Kidney tubule cell (primary cell): ENCODE measurements at places on chromosomes 12 and 14.

DNA sequence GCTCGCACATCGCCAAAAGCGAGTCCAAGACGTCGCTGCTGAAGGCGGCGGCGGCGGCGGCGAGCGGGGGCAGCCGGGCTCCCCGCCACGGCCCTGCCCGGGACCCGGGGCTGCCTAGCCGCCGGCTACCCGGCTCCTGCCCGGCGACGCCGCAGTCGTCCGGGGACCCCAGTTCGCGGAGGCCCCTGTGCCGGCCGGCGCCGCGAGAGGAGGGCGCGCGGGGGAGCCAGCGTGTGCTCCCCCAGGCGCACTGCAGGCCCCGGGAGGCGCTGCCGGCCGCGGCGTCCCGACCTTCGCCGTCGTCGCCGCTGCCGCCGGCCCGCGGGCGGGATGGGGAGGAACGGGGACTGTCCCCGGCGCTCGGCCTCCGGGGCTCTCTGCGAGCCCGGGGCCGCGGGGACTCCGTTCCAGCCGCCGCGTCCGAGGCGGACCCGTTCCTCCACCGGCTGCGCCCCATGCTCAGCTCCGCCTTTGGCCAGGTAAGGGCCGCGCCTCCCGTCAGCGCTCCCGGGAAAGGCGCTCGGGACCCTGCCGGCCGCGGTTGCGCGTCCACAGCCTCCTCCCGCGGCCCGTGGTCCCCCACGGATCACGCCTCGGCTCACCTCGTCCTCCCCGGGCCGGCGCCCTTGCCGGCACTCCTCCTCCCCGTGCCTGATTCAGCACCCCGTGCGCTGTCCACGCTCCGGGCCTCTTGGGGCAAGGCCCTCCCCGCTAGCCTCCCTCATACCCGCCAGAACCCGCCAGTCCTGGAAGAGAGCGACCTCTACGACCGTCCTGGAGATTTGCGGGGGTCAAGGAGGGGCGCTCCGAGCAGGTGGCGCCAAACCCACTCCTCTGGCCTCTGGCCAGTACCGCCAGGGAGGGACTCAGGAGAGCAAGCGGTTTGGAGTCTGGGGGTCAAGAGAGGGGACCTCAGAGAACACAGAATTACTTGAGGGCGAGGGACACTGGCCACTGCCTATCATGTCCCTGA, 721 bp downstream of the CABP1 start:
- peak; percentile 63 for DNase-seq

DNA sequence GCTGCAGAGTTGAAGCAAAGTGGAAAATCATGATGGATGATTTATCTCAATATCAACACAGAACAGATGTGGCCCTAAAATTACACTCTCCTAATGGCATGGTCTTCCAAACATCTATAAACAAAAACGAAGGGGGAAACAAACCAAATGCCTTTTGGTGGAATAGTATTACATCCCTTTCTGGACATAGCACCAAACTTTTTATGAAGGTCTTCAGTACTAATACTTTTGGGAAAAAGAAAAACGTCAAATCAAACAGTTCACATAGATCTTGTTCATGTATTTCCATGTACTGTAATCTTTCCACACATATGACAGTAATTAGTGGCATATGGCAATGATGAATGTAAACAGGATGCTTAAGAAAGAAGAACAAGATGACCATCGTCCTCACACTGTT, 22.9 kb upstream of the ANAPC7 start:
- no peak for DNase-seq

GRCh38 chr12:82040987-82041743, 282.0 kb upstream of the PPFIA2 start:
- no peak for DNase-seq

DNA sequence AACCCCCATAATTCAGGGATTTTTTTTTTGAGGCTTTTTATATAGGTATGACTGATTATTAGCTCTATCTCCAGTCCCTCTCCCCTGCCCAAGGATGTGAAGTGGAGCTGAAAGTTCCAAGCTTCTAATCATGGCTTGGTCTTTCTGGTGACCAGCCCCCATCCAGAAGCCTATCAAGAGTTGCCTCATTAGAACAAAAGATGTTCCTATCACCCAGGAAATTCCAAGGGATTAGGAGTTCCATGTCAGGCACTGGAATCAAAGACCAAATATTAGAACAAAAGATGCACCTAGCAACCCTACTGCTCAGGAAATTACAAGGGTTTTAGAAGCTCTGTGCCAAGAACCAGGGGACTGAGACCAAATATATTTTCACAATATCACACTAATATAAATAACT, 29.9 kb downstream of the LRP6 start:
- DNase-seq: no peak

DNA sequence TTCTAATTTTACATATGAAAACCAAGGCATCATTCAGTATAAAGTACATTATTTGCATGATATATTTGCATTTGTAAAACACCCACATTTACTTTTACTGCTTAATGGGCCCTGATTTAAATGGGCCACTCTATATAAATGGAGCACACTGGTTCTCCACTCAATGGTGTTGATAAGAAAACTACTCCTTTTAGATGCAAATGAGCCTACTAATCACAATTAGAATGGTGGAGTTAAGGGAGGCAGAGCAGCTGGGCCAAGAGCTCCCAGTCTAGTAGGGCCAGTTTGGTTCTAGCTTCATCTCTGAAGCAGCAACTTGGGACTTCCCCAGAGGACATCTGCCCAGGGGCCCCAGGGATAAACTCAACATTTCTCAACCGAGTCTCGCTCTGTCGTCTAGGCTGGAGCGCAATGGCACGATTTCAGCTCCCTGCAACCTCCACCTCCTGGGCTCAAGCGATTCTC, 120.7 kb downstream of the FOXN3 start:
- DNase-seq: no peak

- no peak for DNase-seq
Measured at GRCh38 chr14:100834082-100834793, 8.3 kb downstream of the MEG3 start.

DNA sequence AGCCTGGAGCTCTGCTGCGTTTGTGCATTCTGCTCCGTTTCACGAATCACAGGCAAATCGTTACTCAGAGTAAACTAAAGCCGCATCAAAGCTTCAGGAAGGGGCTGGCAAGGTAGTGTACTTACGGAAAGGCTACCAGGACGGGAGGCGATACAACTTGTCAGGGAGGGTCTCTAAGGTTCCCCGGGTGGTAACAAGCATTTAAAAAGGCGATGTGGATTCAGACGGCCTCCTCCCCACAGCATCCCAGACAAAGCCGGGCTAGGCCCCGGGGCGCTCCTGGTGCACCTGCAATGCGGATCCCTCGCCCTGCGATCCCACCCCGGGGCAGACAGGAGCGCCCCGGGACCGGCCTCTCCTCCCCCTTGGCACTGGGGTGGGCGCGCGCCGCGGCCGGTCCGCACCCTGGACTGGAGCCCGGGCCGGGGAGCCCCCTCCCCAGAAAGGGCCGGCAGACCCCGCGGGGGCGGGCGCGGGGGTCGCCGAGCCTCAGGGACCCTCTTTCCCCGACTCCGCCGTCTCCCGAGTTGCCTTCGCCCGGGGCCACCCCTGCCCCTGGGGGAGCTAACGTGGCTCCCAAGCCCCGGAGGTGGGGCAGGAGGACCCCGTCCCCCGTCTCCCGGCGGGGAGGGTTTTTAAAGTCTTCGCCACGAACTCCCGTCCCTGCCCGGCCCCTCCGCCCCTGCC, 718 bp downstream of the CCDC92 start:
- DNase-seq: peak; percentile 64

GRCh38 chr12:110111476-110112334, 12.5 kb upstream of the IFT81 start:
- DNase-seq: no peak

DNA sequence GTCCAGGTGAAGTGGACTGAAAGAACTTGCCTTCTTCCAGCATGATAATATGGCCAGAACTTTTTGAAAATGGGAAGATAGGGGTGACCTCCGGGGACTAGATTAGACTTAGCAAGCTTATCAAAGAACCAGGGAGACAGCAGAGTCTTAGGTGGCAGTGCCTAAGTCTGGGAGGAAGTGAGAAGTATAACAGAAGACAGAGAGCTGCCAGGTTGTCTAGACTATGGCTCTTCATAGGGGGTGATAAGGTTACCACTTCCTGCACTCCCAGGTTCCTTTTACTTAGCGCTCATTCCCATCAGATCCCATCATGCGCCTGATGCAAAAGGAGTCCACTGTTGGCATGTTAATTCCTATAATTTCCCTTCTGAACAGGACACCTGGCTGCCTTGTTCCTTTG, 69.9 kb downstream of the PLXNC1 start:
- no peak for DNase-seq

DNA sequence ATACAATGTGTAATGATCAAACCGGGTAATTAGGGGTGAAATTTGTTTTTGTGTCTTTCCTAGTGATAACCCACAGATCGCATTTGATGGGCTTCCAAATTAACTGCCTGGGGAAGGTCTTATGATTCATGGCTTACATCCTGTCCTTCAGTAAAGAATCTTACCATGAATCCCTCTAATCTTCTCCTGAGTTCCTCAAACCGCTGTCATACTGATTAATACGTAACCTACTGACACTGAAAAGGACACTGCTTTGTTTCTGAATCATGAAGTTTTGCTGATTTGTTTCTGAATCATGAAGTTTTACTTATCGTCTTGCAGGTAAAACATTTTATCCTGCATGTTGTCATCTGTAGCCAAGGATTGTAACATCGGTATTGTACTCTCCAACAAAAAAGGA, 52.0 kb upstream of the CRY1 start:
- peak; percentile 93 for DNase-seq
